ENCODE measurements at places on chromosomes 1 and 21.

- DNase-seq: no peak
Observed at GRCh38 chr1:121444096-121444495, 259.3 kb downstream of the SRGAP2C start.

DNA sequence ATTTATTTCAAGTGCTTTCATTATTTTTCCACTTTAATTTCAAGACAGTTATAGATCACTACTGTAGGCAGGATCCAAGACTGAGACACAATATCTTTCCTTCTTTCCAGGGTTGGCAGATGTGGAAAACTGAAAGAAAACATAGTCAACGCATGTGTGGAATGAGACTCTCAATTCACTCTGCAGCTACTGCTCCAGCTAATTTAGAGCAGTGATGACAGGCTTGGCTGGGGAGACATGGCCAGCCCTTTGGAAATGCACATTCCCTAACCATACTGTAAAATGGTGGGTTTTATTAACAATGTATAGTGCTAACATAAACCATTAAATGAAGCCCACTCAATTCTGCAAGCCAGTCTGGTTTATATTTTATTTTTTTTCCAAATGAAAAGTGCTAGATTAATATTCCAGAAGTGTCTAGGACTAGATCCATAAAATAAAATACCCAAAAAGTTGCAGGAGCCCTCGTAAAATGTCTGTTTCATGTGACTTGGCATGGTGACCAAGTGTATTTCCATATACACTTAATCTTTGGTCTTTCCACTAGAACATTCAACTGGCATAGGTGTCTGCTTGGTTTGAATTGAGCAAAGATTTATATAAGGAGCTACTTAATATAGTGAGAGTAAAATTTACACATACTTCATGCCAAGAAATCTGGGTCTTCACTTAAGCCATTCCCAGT is 32.9 kb downstream of the COL11A1 start:
- DNase-seq: no peak

GRCh38 chr1:93495911-93496310 is 48.0 kb downstream of the FNBP1L start:
- DNase-seq: no peak

GRCh38 chr1:154901591-154901990 is 31.5 kb upstream of the KCNN3 start:
- no peak for DNase-seq

- no peak for DNase-seq
Observed at GRCh38 chr1:117814856-117815797, 114.3 kb downstream of the GDAP2 start.

GRCh38 chr1:8985915-8986813 is 40.1 kb downstream of the SLC2A7 start:
- DNase-seq: peak; percentile 97

Measured in GM04504 (cell line).